T-helper 2 cell treated with Interferon-gamma antibody and Interleukin-4, amounts not matched to agents 100 ng/mL and 5 ng/mL, for 36 hours (primary cell): ENCODE measurements at places on chromosomes 6 and 20. TPM values are rescaled to one million over a fixed set of nuclear protein-coding genes. Genes with fewer than 3 reads are reported as not detected.

KCNB1 gene
- 0.02 and 0.39 TPM in 2 replicates for total RNA-seq

MYH7B gene
- 0.20 TPM in 2 replicates for total RNA-seq

SLC35D3 gene
- total RNA-seq, result not detected in 2 replicates

DEFB124 gene
- not detected in 2 replicates for total RNA-seq

CALHM5 gene
- total RNA-seq, result not detected in 2 replicates

UNC5CL gene
- 1.2 and 1.3 TPM in 2 replicates for total RNA-seq

RAET1G gene
- not detected in 2 replicates for total RNA-seq

CTSZ gene
- total RNA-seq, result 53.2 and 53.7 TPM in 2 replicates

MAD2L1BP gene
- total RNA-seq, result 39.5 and 40.1 TPM in 2 replicates

PBOV1 gene
- total RNA-seq, result not detected in 2 replicates

CASS4 gene
- total RNA-seq, result 5.3 and 5.5 TPM in 2 replicates

UBE2J1 gene
- total RNA-seq, result 33.6 and 33.9 TPM in 2 replicates

PRSS16 gene
- total RNA-seq, result 1.3 and 1.9 TPM in 2 replicates

SLC17A3 gene
- total RNA-seq, result 0.55 and 1.2 TPM in 2 replicates

BPIFB1 gene
- not detected in 2 replicates for total RNA-seq

DEF6 gene
- 204 and 209 TPM in 2 replicates for total RNA-seq

POU5F1 gene
- not detected in 2 replicates for total RNA-seq

CPNE5 gene
- total RNA-seq, result 2.2 and 2.5 TPM in 2 replicates

HDGFL1 gene
- not detected in 2 replicates for total RNA-seq

CALHM4 gene
- not detected in 2 replicates for total RNA-seq

PAX1 gene
- total RNA-seq, result not detected in 2 replicates

MOCS3 gene
- 4.6 and 4.7 TPM in 2 replicates for total RNA-seq

ADGRF4 gene
- total RNA-seq, result not detected in 2 replicates

GTSF1L gene
- 0.23 TPM in 1 of 2 replicates, not detected in the other for total RNA-seq

GINS1 gene
- total RNA-seq, result 31.3 and 33.8 TPM in 2 replicates

LZTS3 gene
- 0.34 and 0.45 TPM in 2 replicates for total RNA-seq

RSPH9 gene
- total RNA-seq, result 0.11 TPM in 1 of 2 replicates, not detected in the other

HLA-DRB5 gene
- 43.3 and 43.7 TPM in 2 replicates for total RNA-seq

PRPH2 gene
- not detected in 2 replicates for total RNA-seq

FAM162B gene
- total RNA-seq, result not detected in 2 replicates

DSP gene
- 0.02 TPM in 1 of 2 replicates, not detected in the other for total RNA-seq

ELOVL2 gene
- not detected in 2 replicates for total RNA-seq

TMEM30A gene
- 70.9 and 74.9 TPM in 2 replicates for total RNA-seq

PACRG gene
- total RNA-seq, result not detected in 2 replicates

EDN1 gene
- 0.07 TPM in 1 of 2 replicates, not detected in the other for total RNA-seq

SRSF12 gene
- total RNA-seq, result not detected in 2 replicates

FERMT1 gene
- 0.45 and 0.75 TPM in 2 replicates for total RNA-seq

MEP1A gene
- total RNA-seq, result not detected in 2 replicates

MAP1LC3A gene
- 2.7 and 2.8 TPM in 2 replicates for total RNA-seq

GABRR1 gene
- total RNA-seq, result not detected in 2 replicates

WFDC10B gene
- total RNA-seq, result not detected in 2 replicates

KAT14 gene
- 16.8 and 17.0 TPM in 2 replicates for total RNA-seq
